ENCODE measurements at places on chromosomes 7 and 10.

GRCh38 chr7:47588704-47589225 is 6.9 kb upstream of the TNS3 start:
- no peak for DNase-seq

DNA sequence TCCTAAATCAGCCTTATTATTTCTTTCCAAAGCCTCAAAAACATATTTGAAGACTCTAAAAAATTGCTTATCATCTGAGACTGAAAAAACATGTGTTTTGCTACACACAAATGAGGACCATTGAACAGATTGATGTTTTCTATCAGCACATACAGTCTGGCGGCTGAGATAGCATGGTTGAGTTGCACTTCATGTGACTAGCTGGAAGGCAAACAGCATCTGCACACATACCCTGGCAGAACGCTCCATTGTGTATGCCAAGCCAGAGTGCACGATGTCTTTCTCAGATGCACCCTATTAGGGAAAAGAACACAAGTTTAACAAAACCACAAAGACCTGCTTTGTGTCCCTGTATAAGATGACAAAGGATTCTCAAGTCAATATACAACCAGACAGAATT is 33.0 kb downstream of the FAM25A start:
- no peak for DNase-seq

DNA sequence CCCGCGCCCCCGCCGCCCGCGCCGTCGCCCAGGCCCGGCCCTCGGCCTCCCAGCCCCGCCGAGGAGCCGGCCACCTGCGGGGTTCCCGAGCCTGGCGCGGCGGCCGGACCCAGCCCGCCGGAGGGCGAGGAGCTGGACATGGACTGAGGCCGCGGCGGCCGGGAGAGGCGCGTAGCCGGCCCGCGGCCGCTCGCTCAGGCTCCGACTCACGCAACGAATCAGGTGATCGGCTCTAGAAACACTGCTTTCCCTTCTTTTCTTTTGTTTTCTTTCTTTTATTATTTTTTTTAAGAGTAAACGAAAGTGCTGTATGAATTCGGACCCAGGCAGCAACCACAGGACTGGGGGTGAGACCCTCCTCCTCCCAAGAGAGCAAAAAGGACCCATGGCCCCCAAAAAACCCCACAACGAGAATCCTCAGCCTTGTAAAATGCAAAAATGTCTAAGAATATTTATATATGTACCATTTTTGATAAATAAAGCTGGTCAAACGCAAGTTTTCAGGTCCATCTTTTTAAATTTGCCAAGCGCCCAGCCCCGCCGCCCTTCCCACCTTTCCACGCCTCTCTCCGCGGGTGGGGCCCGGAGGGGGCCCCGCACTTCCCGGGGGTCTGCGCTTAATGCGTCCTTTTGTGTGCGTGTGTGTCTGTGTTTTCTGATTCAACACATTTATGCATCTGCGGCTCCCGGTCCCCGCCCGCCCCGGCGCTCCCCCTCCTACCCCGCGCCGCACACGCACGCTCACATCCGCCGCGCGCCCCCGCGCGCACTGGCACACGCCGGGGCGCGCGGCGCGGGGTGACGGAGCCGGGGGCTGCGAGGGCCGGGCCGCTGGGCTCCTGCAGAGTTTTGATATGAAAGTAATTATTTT is 4.4 kb downstream of the UNCX start:
- no peak for DNase-seq

DNA sequence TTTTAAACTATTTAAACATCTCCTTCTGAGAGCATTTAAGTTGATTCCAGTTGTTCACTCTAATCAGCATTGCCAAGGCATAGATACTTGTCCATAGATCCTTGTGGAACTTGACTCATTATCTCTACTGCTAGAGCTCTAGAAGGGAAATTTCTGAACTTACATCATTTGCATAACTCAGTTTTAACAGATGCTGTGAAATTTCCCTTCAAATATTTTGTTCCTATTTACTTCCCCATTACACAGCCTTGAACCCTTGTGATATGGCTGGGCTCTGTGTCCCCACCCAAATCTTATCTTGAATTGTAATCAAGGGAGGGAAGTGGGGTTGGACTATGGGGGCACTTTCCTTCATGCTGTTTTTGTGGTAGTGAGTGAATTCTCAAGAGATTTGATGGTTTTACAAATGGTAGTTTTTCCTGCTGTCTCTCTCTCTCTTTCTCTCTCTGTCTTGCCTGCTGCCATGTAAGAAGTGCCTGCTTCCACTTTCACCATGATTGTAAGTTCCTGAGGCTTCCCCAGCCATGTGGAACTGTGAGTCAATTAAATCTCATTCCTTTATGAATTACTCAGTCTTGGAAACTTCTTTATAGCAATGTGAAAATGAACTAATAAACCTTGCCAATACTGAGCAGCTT is 25.4 kb downstream of the INSIG1 start:
- DNase-seq: no peak

DNA sequence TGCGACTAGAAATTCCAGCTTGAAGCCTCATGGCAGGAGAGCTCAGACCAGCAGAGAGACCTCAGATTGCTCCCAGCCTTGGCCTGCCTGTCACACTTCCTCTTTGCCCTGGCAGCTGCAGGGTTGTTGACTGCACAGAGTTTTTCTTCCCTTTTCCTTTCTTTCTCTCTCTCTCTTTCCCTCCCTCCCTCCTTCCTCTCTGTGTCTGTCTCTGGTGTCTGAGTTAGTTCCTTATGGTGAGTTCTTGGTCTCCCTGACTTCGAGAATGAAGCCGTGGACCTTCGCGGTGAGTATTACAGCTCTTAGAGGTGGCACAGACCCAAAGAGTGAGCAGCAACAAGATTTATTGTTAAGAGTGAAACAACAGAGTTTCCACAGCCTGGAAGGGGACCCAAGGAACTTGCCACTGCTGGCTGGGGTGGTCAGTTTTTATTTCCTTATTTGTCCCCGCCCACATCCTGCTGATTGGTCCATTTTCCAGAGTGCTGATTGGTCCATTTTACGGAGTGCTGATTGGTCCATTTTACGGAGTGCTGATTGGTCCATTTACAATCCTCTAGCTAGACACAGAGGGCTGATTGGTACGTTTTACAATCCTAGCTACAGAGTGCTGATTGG is 266.3 kb downstream of the RPS24 start:
- DNase-seq: peak; percentile 6

- DNase-seq: no peak
Measured at GRCh38 chr10:132120734-132121510, 55.2 kb downstream of the JAKMIP3 start.

DNA sequence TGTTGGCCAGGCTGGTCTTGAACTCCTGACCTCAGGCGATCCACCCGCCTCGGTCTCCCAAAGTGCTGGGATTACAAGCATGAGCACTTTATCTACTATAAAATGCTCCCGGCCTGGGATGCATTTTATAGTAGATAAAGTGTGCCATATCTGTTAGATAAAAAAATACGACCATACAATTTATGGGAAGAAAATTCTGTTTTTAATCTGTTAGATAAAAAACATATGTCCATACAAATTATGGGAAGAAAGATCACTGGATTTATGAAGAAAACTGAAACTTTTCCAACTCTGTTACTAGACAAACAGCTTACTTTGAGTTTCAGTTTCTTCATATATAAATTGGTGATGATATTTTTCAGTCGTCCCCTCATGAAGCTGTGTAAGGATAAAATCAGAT is 4.5 kb downstream of the TSPAN13 start:
- no peak for DNase-seq

DNA sequence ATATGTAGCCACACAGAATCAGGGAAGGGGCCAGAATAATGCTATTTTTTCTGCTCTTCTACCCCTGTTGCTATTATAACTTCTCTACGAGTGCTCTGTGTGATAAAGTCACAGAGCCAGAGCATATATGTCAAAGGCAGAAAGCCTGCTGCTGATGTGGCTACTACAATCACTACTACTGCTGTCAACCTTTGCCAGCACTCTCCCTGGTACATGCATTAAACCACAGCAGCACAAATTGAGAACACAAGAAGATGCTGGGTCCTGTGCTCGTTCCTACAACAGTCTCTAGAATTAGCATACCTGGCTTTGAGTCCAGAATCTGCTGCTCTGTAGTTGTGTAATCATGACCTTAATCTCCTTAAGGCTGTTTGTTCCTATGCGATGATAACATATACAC is 108.6 kb downstream of the SEMA3A start:
- no peak for DNase-seq

DNA sequence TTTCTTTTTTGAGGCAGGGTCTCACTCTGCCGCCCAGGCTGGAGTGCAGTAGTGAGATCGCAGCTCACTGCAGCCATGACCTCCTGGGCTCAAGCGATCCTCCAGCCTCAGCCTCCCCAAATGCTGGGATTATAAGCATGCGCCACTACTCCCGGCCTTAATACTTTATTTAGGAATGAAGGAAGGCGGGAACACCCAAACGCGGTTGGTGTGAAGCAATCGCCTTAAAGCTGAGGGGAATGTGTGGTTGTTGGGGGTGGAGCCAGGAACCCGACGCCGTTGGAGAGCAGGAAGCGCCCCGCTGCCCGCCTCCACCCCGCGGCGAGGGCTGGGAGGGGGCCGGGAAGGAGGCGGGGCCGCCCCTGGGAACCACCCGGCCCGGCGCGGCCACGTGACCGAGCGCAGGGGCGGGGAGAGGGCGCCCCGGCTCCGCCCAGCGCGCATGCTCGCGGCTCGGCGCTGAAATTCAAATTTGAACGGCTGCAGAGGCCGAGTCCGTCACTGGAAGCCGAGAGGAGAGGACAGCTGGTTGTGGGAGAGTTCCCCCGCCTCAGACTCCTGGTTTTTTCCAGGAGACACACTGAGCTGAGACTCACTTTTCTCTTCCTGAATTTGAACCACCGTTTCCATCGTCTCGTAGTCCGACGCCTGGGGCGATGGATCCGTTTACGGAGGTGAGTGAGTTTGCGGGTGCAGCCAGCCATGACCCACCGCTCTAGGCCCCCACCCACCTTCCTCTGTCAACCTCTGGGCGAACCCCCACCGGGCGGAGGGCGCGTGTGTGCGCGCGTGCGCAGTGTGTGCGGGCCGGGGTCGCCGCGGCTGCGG is at the start of gene ANLN:
Gene ANLN, plus strand, starts transcription at position 492 of the 828 bp plus-strand sequence. Its CDS starts 165 bp downstream, at position 657.
- peak; percentile 89 for DNase-seq

- DNase-seq: no peak
Measured at GRCh38 chr10:50335397-50335796, 84.1 kb upstream of the ASAH2 start.

DNA sequence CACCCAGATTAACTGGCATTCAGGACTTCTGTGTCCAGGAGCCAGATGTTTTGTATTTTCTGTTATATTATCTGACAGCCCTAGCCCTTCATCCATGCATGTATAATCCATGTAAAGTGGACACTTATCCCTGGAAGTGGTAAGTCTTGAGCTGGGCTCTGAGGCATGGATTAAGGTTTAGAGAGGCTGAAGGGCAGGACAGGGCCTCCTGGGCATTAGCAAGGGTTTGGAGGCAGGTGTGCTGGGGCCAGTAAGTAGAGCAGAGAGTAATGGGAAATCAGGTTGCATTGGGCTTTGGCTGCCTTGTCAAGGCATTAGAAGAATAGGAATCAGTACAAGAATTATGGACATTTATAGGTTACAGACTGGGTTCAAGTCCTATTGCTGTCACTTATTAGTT is 138.0 kb downstream of the DYNC1I1 start:
- DNase-seq: no peak

DNA sequence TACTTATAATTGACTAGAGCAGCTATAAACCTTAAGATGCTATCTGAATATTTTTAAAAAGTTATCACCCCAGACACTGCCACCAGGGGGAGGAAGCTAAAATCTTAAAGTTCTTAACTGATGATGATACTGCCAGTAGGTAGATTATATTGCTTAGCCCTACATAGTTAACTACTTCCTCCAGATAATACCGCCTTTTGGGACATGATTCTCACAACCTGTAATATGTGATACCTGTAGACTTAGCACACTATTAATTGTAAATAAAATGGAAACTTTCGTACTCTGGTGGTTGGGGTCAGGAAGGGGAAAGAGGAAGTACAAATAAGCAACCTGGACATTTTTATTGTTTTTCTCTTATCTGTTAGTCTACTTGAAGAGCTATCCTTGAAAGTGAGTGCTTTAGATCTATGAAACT is 268.9 kb downstream of the ADK start:
- DNase-seq: peak; percentile 15

- no peak for DNase-seq
Measured at GRCh38 chr7:16300361-16300895, 120.9 kb downstream of the CRPPA start.

DNA sequence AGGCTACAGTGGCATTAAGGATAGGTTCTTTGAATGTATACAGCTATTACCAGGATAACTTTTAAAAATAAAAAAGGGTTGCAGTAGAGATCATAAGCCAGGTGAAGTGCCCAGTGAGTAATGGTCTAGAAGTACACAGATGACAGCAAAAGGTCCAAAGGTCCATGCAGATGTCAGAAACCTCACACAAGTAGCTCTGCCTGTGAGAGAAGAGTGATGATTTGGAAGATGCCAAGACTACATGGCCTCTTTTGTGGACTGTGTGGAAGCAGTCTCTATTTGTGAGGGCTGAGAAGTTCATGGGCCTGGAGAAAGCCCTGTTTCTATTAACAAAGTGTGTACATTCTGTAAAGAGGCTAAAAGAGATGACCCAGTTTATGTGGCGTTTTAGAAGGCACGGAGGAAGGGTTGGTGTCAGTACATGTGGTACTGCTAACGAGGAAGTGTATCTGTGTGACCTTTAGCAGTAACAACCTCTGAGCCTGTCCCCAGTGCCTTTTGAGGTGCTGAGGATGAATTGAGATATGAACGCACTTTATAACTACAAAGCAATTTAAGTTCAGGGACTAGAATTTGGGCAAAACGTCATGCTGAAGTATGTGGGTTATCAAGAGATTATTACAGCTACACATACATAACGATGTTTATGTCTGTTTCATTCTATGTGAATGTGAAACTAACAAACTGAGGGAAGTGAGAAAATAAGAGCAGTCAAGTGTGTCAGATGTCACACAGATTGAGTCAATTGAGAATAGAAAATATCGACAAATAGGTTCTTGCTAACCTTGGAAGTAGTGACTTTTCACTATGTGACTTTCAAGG is 7.6 kb downstream of the CYCS start:
- DNase-seq: no peak

- DNase-seq: peak; percentile 39
Measured at GRCh38 chr7:108570146-108570755, 577 bp downstream of the DNAJB9 start.

- no peak for DNase-seq
Measured at GRCh38 chr7:51035716-51036115, 253.0 kb upstream of the GRB10 start.

- no peak for DNase-seq
Measured at GRCh38 chr10:58570307-58570723, 57.6 kb downstream of the BICC1 start.

- DNase-seq: no peak
Measured at GRCh38 chr7:135877805-135878204, 99.4 kb downstream of the MTPN start.

- no peak for DNase-seq
Measured at GRCh38 chr7:115728518-115728917, 302.0 kb downstream of the TFEC start.

- no peak for DNase-seq
Measured at GRCh38 chr7:47881256-47881655, 67.0 kb downstream of the PKD1L1 start.

DNA sequence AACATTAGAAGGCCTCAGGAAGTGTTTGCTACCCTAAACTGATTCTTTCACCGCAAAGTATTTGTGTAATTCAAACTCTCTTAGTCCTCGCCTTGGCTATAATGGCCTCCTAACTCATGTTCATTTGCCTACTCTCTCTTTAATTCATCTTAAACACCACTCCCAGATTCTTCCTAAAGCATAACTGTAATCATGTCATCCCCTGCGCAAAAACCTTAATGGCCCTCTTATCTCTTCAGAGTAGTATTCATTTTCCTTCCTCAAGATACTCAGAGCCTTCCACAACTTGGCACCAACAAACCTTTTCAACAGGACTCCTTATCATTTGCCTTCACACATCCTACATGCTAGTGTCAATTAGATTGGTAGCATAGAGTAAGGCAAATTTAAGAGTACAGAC is 42.9 kb downstream of the CSTF2T start:
- no peak for DNase-seq

- DNase-seq: no peak
Measured at GRCh38 chr10:115989621-115990020, 283.4 kb downstream of the GFRA1 start.

Measured in stimulated activated CD4-positive, alpha-beta T cell treated with anti-CD3 and anti-CD28 coated beads, Interleukin-2, amount 100 ng/mL, for 24 hours (primary cell).